ENCODE measurements at places on chromosomes 6 and 20.

GRCh38 chr20:50915424-50915823 lies 15.8 kb downstream of the ADNP start:
- DNase-seq = no peak

DNA sequence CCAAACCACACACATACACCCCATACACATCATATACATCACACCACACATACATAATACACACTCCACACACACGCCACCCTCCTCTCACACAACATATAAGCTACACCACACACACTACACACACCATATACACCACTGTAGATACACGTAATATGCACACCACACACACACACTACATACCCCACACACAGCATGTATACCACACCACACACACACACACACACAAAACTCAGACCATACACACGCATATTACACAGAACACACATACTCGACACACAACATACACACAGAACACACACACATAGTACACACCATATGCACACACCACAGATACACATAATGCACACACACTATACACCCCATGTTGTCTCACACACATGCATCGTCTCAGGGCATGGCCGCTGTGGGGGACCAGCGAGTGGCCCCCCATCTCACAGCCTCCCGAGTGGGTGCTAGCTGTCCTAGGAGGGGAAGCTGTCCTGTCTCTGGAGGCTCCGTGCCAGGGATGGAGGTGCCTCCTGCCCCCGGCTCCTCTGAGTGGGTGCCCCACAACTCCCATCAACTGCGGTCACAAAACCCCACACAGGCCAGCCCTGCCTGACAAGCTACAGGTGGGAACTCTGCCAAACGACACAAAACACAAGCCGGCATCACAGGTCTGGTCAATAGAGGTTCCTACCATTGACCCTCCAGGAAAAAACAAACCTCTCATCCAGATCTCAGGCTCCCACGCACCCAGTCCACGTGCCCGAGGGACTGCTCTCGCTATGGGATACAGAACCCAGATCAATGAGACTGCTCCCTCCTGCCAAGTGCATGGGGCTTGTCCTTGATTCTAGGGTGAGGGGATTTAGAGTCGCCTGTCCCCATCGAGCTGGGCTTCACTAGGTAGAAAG lies 49.1 kb downstream of the DACT2 start:
- DNase-seq = no peak

DNA sequence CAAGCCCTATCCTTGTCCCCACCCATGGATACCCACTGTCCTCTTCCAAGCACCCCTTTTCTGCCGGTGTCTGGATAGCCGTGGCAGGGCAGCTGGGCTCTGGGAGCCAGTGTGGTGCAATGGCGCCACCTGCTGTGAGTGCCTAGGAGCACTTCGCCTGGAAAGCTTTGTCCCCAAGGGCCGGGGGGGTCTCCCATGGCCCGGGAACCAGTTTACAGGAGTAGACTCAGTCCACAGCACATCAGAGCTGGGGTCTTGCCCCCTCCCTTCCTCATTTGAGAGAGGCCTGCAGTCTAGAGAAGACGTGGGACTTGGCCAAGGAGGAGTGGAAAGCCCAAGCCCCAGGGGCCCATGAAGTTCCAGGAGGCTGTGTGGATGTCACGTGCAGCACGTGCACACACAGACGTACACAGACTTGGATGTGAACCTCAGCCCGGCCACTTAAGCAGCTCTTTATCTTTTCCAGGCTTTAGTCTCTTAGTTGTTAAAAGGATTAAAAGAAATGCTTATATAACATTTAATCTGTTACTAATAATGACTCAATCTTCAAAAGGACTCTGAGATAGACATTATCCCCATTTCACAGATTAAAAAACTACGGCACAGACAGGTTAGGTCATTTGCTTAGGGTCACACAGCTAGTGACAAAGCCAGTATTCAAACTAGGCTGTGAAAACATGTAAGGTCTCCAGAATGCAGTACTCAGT lies 40.9 kb upstream of the CDH22 start:
- DNase-seq = peak; percentile 17

DNA sequence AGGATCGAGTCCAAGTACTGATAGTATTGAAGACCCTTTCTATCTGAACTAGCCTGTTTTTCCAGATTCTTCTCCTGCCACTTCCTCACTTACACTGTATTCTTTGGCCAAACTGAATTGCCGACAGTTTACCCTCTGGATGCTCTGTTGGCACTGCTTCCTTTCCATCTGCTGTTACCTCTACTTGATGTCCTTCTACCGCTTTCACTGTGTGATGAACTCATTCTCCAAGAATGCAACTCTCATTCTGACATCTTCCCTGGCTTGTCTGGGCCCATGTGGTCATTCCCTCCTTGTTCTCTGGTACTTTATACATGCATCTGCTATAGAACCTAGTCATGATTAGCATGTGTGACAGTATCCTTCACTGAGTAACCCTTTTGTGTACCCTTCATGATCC lies 16.3 kb downstream of the RPRD1B start:
- DNase-seq = no peak

- DNase-seq = no peak
Observed at GRCh38 chr6:84119277-84119676, 85.7 kb downstream of the MRAP2 start.

- DNase-seq = no peak
Observed at GRCh38 chr6:62808565-62809293, 402.5 kb upstream of the FKBP1C start.

DNA sequence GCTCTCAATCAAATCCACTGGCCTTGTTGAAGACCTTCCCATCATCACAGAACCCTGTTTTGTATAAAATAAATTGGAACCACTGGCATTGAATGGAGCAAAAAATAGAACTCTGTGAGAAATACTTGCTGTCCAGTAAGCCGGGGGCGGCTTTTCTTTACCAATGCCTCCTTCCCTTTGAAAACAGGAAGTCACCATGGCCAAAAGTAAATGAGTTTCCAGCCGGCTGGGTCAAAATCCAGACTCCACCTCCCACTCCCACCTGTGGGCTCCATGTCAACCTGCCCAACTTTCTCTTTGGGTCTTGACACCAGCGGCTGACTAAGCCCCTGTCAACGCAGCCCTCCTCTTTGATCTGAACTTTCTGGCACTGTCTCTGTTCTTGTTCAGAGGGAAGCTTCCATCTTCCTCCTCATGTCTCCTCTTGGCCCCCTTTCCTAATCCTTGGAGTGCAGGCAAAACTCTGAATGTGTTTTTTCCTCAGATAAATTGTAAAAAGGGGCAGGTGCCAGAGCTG lies 95.2 kb downstream of the TFAP2C start:
- DNase-seq = no peak

GRCh38 chr6:136370988-136371728 lies 81.5 kb upstream of the BCLAF1 start:
- DNase-seq = no peak

DNA sequence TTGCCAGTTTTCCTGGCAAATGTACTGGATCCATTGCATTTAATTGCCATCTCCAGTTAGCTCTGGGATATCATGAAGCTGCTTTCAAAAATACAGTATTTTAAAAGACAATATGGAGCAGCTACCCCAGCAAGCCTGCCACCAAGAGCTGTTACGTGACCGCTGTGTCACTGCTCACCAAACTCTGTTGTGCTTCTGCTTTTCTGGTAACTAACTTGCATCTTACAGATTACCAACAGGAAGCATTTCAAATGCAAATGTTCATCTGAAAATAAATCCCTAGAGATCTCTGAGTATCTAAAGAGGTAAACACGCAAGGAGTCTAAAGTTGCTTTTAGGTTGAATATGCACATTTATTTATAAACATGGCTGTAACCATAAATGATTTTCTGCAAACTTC lies 1008.3 kb downstream of the KIF16B start:
- DNase-seq = no peak

GRCh38 chr6:3468585-3468984 lies 11.7 kb upstream of the SLC22A23 start:
- no peak for DNase-seq

DNA sequence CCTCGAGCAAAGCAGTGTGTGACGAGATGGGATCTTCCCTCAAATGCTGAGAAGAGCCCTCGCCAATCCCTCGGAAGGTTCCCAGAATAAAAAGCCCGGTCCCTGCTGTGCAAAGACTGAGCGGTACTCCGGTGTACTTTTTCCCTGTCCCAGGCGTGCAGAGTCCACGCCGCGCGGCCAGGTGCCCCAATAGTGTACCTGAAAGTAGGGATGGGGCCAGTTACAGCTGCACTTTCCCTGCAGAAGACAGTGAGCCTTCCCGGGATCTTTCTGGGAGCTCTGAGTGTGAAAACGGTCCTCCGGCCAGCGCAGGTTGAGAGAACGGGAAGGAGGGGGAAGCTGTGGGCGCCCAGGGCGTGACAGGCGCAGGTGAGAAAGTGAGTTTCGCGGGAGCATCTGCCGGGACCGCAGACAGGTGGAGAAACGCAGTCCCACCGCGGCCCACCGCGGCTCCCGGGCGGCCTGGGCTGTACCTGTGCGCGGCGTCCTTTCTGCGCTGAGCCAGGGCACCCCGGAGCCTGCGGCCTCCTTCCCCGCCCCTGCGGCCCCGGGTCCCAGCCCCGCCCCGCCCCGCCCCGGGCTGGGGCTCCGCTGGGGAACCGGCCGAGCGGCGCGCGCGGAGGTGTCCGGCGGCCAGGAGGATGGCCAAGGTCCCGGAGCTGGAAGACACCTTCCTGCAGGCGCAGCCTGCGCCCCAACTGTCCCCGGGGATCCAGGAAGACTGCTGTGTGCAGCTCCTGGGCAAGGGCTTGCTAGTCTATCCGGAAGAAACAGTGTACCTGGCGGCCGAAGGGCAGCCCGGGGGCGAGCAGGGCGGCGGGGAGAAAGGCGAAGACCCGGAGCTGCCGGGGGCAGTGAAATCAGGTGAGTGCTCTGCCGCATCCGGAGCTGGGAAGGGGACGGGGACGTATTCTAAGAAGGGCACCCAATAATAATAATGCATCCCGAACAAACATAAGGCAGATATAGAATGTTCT lies at the start of gene RFX6:
Gene RFX6 (plus strand): TSS at position 608 of the 977 bp plus-strand sequence. CDS start 34 bp downstream, at position 642.
- no peak for DNase-seq

GRCh38 chr6:87661016-87661415 lies 41.0 kb downstream of the AKIRIN2 start:
- DNase-seq = no peak

GRCh38 chr6:148367411-148368024 lies 24.9 kb downstream of the SASH1 start:
- no peak for DNase-seq

DNA sequence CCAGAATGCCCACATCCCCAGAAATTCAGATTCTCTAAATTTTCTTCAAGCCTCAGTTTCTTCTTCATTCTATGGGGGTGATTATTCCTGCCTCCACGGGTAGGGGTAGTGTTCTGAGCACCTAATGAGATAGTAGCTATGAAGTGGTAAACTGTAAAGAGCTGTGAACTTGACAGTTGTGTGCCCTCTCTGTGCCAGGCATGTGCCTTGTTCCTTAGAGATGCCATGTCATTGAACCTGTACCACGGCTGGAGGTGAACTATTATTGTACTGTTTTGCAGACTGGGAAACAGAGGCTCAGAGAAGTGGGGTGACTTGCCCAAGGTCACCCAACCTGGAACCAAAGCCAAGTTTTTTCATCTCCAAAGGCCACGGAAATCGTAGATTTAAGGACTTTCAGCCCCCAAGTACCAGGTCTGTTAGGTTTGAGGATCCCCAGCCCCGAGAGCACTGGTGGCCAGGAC lies 67.7 kb upstream of the SIRPA start:
- DNase-seq = no peak

GRCh38 chr6:144595266-144595665 lies 310.1 kb downstream of the UTRN start:
- DNase-seq = no peak

- DNase-seq = no peak
Observed at GRCh38 chr6:108888052-108888451, 39.8 kb downstream of the ARMC2 start.

DNA sequence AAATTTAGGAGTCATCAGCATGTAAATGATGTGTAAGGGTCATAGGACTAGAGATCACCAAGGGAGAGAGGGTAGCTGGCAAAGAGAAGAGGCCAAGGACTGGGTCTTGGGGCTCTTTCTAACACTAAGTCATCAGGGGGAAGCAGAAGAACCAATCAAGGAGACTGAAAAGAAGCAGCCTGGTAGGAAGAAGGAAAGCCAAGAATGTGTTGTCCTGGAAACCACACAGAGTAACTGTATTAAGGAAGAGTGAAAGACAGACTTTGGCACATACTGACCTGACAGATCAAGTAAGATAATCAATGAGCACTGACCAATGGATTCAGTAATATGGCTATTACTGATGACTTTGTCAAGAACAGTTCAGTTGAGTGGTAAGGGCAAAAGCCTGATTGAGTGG lies 42.3 kb upstream of the LAMA4 start:
- no peak for DNase-seq

DNA sequence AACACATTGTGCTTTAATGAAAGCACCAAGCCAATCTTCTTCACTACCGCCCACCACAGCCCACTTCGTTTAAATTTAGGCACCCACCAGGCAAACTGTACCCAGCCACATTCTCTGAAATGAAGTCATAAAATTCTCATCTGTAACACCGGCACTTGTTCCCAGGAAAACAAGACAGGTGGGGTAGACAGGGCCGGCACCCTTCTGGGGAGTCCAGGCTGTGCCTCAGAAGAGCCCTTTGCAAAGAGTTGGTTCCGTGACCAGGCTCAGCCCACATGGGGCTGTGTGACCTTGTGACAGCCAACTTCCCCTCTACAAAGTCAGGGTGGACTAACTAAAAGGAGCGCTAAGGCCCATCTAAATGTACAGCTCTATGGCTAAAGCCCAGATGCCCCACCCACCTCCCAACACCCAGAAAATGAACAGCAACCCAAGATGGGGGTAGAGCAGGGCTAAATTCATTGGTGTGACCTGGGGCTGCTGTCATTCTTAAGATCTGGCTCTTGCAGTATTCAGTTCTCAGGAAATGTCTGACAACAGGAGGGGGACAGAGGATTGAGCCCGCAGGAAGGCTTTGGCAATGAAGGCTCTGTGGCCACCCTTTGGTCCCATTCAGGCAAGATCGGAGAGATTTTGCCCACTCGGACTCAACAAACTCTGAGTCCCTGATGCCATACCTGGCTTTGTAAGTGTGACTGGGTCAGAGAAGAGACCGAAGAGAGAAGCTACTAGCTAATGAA lies 56.7 kb downstream of the TRERF1 start:
- no peak for DNase-seq

DNA sequence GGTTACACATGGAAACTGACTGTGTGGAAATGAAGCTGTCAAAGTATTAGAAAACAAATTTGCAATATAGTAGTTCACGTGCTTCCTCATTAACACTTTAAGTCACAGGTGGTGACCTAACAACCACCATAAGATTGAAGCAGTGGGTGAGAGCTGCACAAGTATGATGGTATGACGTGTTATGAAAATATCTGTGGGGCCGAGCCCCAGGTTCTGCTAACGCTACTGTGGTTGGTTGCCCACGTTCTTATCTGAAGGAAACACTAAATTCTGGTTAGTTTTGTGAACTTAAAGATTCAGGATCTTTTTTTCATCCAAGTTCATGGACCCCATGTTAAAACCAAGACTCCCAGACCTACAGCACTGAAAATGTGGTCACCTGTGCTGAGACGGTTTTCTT lies 243.0 kb upstream of the RIN2 start:
- DNase-seq = no peak

Measured in stimulated activated CD4-positive, alpha-beta T cell treated with anti-CD3 and anti-CD28 coated beads, Interleukin-1b, Interleukin-23, amount 100 ng/mL, for 1 hour (primary cell).